HAP-1 (cell line): ENCODE measurements at places on chromosomes 4 and X.
A peak's percentile ranks its signal among the peaks of the same experiment; 100 is the strongest.

- no peak for DNase-seq
Observed at GRCh38 chr4:37538931-37539330, 147.2 kb downstream of the RELL1 start.

DNA sequence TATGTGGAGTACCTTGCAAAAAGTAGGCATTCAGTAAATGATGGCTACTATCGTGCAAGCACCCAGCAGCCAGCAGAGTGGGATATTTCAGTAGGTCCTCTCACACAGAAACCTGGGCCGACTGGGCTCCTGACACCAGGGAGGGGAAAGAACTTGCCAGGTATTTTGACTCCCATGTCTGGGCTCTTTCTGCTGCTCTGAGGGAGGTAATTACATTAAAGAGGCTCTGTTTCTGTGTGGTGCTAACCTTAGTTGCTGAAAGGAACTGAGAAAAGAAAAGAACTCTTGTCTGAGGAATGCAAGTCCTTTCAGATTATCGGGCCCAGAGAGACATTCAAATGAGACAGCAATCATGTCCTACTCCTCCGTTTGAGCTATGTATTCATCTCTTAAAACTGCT, 175.8 kb upstream of the MTMR8 start:
- DNase-seq = no peak

- DNase-seq = peak; percentile 18
Observed at GRCh38 chrX:145923376-145923775, 105.7 kb downstream of the SLITRK2 start.

DNA sequence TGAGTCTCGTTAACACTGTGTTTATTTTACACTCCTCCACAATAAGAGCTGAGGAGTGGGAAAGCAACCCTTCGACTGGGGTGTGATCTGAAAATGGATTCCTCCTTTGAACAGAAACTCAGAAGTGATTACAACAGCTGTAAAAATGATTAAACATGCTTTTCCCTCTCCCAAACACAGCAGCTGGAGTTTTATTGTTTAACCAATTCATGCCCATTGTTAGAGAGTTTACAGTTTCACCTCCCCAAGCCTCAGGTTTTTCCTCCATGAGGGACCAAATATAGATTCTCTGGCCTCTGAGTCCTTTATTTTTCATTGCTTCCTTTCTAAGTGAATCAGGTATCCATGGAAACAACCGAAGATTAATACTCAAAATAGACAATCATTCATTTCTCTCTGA, 263.0 kb upstream of the TAPT1 start:
- DNase-seq = no peak

DNA sequence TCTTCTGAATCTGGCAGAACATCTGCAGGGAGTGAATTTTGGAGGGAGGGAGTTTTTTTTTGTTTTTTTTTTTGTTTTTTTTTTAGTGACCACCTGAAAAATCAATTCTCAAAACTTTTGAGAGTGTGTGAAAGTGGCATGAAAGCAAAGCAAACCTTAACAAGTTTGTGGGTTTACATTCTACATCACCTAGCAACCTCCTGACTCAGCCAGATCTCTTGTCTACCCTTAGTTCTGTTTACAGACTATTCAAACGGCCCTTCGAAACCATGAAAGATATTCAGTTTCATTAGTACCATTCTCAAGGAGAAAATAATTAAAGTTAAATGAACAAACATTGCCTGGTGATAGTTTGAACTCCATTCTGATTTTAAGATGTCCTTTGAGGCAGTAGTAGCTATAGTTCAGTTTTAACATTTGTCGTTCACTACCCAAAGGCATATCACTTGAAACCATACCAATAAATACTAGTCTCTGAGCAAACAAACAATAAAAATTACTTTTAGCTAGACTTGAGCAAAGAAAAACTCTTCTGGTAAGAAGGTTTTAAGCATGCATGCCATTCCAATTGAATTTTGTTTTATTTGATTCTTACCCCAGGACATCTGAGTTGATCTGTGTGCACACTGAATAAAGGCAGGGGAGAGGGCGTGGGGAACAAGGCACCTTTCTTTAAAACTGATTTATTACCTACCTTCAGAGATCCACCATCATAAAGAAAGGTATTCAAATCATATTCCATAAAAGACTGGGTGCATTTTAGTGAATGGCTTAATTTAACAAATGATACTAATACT, 137.7 kb downstream of the ARX start:
- DNase-seq = peak; percentile 27

DNA sequence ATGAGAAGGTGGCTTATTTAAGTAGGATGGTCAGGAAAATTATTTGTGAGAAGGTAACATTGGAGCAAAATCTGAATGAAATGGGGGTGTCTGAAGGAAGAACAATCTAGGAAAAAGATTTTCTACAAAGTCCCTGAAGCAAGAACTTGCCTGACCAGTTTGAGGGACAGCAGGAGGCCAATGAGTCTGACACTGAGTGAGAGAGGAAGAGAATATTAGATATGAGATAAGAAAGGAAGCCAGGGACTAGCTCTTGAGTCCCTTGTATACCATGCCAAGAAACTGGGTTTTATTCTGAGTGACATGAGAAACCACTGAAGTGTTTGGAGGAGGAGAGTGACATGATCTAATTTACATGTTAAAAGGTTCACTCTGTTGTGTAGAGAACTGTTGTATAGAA, 1478.9 kb downstream of the RPA4 start:
- DNase-seq = no peak
